ENCODE measurements at places on chromosomes 3 and 15.

- DNase-seq = no peak
Measured at GRCh38 chr3:141804447-141804777, 41.2 kb downstream of the GRK7 start.

GRCh38 chr15:36775209-36775608, 195.8 kb downstream of the CDIN1 start:
- DNase-seq = no peak

GRCh38 chr3:150410311-150411105, 2.4 kb downstream of the TSC22D2 start:
- DNase-seq = peak; percentile 13

DNA sequence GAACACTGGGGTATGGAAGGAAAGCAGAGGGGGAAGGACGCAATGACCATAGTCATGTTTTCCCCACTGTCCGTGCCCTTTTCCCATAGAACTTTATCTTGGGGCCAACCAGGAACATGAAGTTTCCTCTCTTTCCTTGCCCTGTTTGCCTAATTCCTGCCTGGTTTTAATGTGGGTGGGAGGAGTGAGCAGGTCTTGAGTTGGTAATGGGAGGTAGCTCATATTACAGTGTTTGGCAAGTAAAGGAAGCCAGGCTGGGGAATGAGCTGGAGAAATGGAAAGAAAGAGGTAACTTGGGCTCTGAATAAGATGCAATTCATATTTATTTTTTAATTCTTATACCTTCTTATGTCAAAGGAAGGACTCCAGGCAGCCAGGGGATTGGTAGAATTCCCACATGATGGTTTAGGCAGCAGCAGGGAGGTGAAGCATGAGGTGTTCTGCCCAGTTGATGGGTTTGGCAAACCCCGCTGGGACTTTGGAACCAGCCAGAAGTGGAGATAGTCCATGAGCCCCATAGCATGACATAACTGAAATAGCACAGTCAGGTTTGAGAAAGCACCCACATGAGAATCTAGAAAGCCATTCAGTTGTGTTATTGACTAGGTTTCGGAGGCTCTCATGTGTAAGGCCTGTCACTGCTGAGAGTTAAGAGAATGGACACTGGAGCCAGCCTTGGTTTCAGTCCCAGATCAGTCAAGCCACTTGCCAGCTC, 60.0 kb downstream of the CCK start:
- no peak for DNase-seq

DNA sequence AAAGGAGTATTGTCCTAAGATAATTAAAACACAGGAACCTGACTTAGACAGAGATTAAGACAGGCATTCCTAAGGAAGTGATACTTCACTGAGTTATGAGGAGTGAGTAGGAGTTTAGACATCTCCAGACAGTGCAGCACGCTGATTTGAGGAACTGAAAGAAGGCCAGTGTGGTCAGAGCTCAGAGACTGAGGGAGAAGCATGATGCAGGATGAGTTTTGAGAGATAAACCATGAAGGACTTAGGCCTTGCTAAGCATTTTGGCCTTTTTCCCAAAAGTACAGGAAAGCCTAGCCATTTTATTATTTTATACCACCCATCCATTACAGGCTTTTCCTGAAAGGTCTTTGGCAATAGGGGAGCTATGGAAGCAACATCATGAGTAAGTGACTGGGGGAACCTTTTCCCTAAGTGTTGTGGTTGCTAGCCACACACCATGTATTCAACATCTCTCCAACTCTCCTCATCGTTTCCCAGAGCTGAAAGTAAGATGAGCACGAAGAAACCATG, 375.6 kb upstream of the TPRG1 start:
- DNase-seq = no peak

- no peak for DNase-seq
Measured at GRCh38 chr15:68618394-68618793, 39.6 kb downstream of the CORO2B start.

- no peak for DNase-seq
Measured at GRCh38 chr3:60330107-60330506, 921.1 kb downstream of the FHIT start.

DNA sequence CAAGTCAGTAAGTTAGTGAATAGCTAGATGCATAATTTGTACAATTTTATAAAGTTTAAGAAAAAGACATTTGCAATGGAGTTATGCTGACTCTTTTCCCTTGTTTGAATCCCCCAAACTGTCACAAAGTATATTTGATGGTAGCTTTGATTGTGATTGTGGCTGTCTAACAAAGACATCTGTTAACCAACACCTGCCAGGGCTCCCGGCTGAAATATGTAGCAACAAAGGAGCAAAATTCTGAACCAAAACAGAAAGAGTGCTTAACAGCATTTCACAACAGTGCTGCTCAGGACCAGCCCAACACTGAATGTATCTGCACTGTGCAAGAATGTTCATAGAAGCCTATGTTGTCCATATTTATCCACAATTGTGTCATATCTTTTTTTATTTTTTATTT, 39.4 kb downstream of the LEO1 start:
- no peak for DNase-seq

- DNase-seq = peak; percentile 29
Measured at GRCh38 chr15:41827290-41827879, 507 bp upstream of the JMJD7 start.

DNA sequence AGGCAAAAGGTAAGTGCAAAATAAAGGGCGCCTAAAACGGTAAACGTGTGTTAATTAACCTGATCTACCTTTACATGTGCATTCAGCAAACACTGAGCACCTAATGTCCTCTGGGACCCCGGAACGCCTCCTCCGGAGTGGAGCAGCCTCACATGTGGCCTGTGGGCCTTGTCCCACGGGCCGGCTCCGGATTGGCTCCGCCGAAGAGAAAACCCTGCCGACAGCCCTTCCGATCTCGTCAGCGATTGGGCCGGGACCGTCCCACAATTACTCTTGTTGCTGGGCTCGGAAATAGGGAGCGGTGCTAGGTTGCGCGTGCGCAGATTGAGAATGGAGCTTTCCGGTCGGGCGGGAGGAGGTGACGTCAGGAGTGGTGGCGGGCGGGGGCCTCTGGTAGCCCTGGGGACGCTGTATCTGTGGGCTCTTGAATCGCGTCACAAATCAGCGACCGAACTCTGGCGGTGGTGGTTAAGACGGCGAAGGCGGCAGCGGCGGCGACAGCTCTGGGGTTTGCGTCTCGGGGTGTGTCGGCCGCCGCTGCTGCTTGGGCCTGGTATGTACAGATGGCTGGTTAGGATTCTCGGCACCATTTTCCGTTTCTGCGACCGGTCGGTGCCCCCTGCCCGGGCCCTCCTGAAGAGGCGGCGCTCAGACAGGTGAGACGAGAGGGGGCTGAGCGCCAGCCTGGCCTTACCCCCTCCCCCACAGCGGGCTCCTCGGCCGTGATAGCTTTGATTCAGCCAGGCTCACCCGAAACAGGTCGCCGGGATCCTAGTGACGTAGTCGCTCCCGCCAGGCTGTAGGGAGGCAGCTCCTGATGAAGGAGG, at the start of gene SENP2:
Gene SENP2, plus strand, starts transcription at position 437 of the 827 bp plus-strand sequence. Its CDS starts 119 bp downstream, at position 556.
- DNase-seq = peak; percentile 99

DNA sequence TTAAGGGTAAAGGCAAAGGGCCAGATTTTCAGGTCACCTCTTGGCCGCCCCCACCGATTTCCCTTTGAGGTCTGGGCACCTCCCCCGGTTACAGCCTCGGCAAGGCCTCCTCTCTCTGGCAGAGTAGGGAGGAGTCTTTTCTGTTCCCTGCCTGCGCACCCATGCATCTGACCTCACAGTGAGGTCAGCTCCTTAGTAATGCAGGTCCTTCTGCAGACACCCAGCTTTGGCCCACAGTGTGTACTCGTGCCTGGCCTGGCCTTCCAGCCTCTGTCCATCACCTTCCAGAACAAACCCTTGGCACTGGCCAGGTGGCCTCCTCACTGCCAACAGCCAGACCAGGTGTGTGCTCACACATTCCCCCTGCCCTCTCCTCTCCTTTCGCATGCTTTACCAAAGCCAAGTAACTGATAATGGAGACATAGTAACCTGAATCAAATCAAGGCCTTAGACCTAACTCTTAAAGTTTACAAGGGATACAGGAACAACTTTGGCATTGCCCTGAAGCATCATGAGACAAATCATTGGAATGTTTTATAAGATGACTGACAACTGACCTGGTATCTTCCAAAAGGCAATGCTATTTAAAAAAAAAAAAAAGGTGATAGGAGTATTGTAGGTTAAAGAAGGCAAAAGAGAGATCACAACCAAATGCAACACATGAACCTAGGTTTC, 61.3 kb downstream of the CORO2B start:
- DNase-seq = no peak

DNA sequence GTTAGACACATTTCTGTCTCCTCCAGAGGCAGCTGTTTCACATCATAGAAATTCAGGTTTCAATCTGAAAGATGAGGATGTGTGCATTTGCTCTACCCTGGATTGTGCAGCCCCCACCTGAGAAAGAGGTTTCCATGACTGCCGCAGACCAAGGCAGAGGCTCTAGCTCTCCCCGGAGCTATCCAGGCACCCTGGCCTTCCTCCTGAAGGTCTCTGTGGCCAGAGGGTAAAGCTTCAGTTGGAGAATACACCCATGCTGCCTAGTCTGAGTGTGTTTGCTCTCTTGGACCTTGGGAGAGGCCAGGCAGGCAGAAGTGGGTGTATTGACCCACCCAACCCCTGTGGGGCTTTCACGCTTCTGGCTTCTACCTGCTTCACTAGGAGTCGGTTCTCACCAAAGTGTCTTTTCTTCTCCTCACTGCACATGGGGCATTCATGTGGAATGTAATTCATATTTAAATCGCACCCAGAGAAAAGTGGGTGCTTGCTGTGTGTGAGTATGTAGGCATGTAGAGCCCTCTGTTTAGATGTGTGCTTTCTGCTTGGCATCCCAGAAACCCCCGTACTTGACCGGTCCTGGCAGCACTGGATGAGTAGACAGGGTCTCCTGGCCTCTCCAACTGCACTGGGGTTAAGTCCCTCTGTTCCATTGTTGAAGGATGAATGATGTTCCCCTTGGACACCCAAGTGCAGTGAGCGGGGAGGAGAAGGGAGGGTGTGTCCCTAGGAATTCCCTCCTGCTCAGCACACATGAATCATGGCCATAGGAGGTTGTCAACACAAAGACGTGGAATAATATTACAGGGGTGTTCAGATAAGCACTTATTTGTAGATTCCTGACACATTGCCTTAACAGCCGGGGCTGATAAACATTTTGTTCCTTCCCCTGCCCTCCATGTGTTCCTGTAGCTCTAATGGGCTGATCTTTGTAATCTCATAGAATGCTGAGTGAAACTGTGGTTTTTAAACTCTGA, 20.3 kb upstream of the RAB6B start:
- no peak for DNase-seq

GRCh38 chr3:38173834-38174418, 8.6 kb downstream of the OXSR1 start:
- no peak for DNase-seq

- DNase-seq = no peak
Measured at GRCh38 chr3:132079147-132079546, 44.3 kb upstream of the CPNE4 start.

GRCh38 chr15:42218953-42219592, 11.0 kb upstream of the VPS39 start:
- no peak for DNase-seq

DNA sequence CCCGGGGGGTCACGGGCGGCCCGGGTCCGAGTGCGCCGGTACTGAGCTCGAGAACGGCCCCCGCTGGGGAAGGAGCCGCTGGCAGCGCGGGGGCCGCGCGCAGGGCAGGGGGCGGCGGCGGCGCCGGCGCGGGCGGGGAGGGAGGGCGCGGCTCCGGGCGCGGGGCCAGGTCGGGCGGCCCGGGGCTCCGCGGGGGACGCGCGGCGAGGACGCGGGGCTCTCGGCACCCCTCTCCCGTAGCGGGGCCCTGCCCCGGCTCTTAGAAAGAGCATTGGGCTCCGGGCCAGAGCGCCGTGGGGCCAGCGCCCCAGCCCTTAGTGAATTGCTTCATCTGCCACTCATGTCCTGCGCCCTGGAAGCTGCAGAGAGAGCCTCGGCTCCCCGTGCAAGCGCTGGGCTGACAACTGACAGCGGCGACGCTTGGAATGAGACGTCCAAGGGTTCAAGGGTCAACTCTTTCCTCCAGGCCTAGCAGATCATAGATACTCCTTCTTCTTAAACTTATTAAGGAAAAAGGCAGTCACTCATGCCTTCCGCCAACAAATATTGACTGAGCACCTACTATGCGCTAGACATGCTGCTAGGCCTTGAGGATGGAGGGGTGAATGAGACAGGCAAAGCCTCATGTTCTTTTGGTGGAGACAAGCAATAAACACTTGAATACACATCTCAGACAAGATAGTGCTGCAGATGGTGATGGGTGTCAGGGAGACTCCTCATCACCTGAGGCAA, 140.8 kb downstream of the SMAD6 start:
- no peak for DNase-seq

DNA sequence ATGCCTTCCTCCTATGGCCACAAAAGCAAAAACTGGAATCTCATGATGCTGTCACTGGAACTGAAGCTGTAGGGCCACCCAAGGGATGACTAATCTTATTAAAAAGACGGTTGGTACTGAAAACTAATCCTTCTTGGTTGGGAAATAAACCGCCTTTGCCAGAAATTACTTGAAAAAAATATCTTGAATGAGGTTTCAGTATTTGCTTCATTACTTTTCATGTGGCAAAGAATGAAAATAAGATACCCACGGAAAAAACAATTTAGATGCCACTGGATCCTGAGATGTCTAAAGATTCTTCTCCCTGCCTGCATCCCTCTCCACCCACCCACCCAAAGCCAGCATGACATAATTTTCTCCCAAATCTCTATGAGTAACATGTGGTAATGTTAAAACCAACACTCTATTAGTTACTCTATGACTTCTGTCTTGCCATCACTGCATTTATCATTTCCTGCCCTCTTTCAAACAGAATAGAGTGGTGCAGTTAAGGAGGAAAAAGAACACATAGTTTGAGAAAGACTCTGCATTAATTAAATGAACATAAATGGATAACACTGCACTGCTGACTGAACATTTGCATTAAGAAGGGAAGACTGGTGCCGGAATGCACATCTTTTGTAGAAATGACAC, 111.8 kb upstream of the DPH6 start:
- no peak for DNase-seq

- DNase-seq = no peak
Measured at GRCh38 chr15:39834256-39834655, 51.6 kb upstream of the FSIP1 start.

DNA sequence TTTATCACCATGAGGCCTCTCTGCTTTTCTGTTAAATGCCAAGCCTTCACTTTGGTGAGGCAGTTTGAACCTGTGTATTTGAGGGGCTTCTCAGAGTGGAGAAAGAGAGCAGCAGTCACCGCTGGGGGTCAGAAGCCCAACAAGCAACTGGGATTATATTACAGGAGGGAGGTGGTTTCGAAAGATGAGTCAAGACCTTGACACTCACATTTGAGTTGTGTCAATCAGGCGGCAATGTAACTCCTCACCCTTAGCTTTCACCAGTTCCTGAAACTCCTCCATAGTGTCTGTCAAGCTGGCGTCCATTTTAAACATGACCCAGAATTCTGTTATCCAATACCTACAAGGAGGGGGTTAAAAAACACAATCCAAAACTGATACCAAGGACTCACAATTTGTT, 46.5 kb downstream of the RASGRP1 start:
- DNase-seq = no peak

DNA sequence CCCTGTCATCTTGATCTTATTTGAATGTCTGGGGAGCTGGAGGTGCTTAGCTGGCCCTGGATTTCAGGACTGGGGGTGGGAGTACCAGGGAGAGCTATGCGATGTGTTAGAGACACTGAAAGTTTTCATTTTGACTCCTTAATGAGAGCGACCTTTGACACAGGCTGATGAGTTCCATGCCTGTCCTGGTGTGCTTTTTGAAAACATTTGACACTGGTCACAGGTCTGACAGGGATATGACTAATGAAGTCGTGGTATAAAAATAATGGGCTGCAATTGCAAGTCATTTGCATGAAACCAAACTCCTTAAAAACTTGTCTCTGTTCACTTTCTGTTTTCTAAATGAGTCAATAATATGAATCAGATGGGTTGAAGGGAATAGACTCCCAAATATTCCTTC, 81.9 kb downstream of the MECOM start:
- no peak for DNase-seq

- DNase-seq = no peak
Measured at GRCh38 chr15:96125721-96126415, 204.6 kb upstream of the NR2F2 start.

All from activated CD4-positive, alpha-beta T cell treated with anti-CD3 and anti-CD28 coated beads for 4 hours (primary cell).